LHCN-M2 (cell line): ENCODE measurements at places on chromosomes 7 and 10.

- DNase-seq, result peak; percentile 65
Observed at GRCh38 chr10:88810196-88810961, 7.8 kb downstream of the LIPM start.

- DNase-seq, result peak; percentile 31
Observed at GRCh38 chr10:125441151-125441550, 241.8 kb downstream of the TEX36 start.

- no peak for DNase-seq
Observed at GRCh38 chr10:102504179-102504975, 605 bp downstream of the SUFU start.

- peak; percentile 26 for DNase-seq
Observed at GRCh38 chr7:43625453-43625852, 42.5 kb downstream of the STK17A start.

GRCh38 chr7:78716876-78717275, 736.6 kb downstream of the MAGI2 start:
- no peak for DNase-seq

GRCh38 chr7:133300088-133300487, 47.2 kb downstream of the EXOC4 start:
- peak; percentile 35 for DNase-seq

- DNase-seq, result peak; percentile 66
Observed at GRCh38 chr10:110138197-110138812, 69.1 kb upstream of the MXI1 start.

- DNase-seq, result peak; percentile 51
Observed at GRCh38 chr7:32336726-32337125, 153.5 kb downstream of the LSM5 start.

GRCh38 chr7:112926018-112926417, 135.8 kb upstream of the TMEM168 start:
- DNase-seq, result no peak

DNA sequence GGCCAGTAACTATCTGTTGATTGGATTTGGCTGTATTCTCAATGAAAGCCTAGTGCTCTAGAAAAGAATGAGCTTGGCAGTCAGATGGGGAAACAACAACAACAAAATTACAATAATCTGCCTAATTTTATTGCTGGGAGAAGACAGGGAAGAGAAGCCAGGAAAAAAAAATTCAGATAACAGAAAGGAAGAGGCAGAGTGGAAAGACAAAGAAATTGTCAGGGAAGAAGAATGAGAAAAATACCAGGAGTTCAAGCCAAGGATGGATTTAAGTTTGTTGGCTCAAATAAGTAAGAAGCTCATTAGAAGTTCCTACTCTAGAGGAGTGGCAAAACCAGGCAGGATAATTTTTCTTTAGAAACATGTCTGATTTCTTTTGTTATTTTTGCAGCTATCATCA, 45.9 kb upstream of the PRKG1 start:
- no peak for DNase-seq

DNA sequence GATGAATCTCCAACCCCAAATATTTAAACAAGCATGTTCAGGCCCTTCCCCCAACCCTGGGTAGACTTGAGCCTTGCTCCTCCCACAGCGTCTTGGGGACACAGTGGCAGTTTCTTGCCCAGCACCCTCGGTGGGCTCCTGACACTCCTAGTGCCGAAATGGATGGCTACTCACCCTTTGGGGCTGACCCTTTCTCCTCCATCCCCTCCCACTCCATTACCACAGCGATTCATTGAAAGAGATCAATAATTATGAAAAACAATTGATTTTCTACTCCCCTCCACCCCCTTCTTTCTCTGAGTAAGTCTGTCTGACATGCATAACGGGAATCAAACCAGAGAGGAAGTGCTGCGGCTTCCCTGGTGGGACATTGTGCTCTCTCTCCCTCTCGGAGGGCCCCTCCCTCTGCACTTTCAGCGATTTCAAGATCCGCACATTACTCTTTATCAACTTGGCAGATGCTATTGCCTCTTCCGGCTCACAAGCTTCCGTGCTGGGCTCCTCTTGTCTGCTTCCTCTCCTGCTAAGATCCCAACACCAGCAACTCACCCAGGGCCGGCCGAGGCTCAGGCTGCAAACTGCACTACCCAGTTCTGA, 79.0 kb upstream of the PLXNA4 start:
- DNase-seq, result no peak

- no peak for DNase-seq
Observed at GRCh38 chr7:158751751-158752150, 47.1 kb upstream of the NCAPG2 start.

- DNase-seq, result no peak
Observed at GRCh38 chr10:89228962-89229361, 21.8 kb upstream of the CH25H start.

DNA sequence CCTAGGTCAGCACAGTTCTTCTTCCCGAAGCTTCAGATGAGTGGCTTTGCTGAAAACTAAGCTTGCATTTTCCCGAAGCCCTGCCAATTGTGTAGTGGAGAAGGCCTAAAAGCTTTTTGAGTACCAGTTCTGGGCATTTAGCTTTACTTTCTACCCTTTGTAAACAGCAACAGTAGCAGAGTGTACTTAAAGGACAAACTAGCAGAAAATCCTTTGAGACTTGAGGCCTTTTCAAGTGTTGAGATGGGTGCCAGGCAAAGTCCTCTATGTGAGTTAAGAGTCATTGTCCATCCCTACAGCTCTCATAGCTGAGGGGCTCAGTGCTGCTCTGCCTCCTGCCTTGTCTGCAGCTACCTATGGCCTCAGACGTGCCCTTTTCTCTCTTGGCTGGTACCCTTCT, 368.2 kb downstream of the CCSER2 start:
- DNase-seq, result no peak

DNA sequence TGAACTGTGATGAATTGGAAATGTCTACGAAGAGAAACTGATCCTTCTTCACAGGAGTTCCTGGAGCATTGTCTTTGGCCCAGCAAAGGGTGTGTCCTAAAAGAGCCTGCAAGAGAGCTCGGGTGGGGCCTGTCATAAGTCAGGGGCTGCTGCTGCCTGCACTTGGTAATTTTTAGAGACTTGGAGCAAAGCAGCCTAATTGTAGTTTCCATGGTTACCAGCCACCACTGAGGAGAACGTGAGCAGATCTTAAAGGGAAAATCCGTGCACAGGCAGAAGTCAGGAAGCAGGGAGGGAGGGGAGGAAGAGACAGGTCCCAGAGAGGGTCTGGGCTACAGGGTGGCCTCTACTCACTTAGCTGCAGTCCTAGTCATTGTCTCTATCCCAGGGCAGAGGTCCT, 463.6 kb downstream of the PLXNA4 start:
- no peak for DNase-seq

DNA sequence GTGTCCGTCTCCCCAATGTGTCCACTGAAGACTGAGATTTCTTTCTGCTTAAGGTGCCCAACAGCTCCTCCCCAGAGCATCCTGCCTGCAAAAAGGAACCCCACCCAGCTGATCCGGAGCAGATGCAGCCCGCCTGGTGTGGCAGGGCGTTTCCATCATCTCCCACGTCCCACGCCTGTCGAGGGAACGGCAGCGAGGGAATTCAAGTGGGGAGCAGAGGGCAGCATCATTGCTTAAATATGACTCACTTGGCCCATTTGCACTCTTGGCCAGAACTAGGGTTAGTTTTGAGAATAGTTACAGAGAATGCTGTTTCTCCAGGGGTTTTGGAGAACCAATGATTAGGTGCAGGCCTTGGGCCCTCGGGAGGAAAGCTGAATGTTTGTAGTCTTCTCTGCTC, 20.8 kb downstream of the VWA2 start:
- peak; percentile 12 for DNase-seq

GRCh38 chr10:78620985-78621799, 447.6 kb upstream of the ZMIZ1 start:
- no peak for DNase-seq

GRCh38 chr10:42111661-42112330, 526.6 kb downstream of the ZNF33B start:
- no peak for DNase-seq

DNA sequence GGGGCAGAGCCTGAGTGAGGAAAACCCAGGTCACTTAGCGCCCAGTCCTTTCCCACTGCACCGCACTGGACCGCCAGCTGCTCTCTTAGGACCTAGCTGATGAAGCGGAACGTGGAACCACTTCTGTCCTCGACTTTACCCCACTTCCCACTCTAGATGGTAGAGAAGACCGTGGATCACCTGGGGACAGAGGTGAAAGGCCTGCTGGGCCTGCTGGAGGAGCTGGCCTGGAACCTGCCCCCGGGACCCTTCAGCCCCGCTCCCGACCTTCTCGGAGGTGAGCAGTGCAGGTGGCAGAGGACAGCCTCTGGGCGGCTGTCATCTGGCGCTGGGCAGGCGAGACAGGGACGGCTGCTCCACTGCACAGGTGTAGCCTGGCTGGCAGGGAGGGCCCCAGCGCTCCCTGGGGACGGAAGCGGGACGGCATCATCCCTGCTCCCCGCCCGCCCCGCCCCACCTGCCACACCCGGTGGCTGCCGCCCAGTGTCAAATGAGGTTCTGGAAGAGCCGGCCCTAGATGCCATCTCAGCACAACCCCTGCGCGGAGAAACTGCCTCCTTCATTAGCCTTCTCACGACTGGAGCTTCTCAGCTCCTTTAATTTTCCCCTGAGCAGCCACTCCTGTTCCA, 11.7 kb downstream of the PLAC9 start:
- no peak for DNase-seq

GRCh38 chr7:107479303-107479702, 9.4 kb downstream of the GPR22 start:
- no peak for DNase-seq
